ENCODE measurements at places on chromosomes 11 and 22.

GRCh38 chr11:116331381-116331780 is 441.4 kb downstream of the BUD13 start:
- DNase-seq: no peak

DNA sequence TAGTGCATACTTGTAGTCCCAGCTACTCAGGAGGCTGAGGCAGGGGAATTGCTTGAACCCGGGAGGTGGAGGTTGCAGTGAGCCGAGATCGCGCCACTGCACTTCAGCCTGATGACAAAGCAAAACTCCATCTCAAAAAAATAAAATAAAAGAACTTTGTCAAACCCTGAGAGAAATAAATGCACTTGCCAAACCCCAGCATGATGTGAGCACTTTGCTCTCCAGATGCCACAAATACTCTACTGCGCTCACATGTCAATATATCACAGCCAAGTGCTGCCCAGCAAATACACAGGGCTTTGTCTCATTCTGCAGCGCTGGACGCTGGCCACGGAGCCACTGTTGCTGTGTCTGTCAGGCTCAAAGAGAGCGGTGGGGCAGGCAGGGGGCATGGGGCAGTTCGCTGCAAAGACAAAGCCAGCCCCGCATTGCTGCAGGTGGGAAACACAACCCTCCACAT is 45.1 kb downstream of the AHNAK start:
- DNase-seq: peak; percentile 22

DNA sequence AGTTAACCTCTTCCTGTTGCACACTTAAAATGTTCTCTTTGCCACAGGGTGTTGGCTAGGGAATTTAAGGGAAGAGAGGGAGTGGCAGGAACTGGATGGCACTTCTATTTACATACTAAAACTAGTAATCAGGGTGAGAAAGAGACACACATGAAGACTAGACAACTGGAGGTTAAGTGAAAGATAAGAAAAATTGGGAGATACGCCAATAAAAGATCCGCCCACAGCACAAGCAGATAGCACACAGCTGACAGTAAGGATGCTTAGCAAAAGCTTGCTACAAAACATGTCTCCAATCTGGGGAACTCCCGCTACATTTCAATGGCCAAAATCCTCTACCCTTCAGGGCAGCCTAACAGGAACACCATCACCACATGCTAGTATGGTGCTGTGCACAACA is 12.8 kb downstream of the CPSF7 start:
- DNase-seq: no peak

DNA sequence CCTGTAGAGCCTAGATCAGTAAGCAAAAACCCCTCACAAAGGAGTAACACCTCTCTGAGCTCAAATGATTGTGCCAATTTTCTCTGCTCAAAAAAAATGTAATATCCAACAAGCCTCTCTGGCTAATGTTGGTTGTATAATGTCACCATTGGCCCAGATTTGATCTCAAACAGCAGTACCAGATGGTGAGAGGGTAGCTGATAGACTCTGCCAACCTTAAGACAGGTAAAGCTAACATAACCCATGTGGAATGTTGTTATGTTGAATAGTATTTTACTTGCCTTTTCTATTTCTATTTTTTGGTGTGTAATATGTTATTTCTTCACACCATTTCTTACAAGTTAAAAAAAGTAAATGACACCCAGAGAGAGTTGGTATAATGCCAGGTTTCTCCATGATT is 166.7 kb upstream of the GUCY1A2 start:
- DNase-seq: no peak

- DNase-seq: peak; percentile 54
Observed at GRCh38 chr22:19723232-19723982, at the start of gene GP1BB. Gene GP1BB, plus strand, starts transcription at chr22:19723539. Its CDS starts 31 bp downstream, at chr22:19723570.

Data from fibroblast of lung (primary cell).